ENCODE measurements at places on chromosomes 4 and X. TPM values are rescaled to one million over a fixed set of nuclear protein-coding genes. Genes with fewer than 3 reads are reported as not detected.

DNA sequence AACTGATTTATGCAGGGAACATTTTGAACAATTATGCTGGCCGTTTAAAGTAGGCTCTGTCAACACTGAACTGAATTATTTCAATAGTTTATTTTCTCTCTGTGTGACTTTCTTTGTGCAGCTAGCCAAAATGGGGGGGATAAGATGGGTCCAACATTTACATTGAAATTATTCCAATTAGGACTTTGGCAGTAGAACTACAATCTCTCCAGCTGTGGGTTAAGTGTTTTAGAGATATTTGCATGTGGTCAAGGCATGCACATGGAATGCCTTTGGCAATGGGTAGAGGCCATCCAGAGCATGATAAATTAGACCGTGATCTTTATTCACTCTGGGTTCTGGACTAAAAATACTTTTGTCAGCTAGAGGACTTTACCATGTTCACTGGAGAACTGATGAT lies 107.9 kb upstream of the ELOVL6 start:
- DNase-seq = no peak

DNA sequence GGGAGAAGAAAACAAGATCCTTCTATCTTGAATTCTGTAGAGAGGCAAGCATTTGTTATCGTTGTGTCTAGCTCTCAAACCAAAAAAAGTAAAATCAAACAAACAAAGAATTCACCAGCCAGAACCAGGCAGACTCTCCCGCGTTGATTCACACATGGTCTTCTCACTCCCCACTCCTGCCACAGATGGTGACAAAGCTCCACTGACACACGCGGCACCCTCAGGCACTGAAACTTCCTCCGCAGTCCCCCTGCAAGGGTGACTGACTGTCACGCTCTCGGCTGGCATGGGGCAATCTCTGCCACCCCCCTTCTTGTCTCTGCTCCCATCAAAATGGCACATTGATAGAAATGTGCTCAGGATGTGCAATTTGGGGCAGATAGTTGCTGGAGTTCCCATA lies 304.9 kb downstream of the DHX15 start:
- DNase-seq = peak; percentile 50

- DNase-seq = no peak
Observed at GRCh38 chr4:172654457-172654856, 514.2 kb upstream of the GALNT7 start.

- DNase-seq = no peak
Observed at GRCh38 chr4:39525822-39526690, 1.2 kb downstream of the UGDH start.

DNA sequence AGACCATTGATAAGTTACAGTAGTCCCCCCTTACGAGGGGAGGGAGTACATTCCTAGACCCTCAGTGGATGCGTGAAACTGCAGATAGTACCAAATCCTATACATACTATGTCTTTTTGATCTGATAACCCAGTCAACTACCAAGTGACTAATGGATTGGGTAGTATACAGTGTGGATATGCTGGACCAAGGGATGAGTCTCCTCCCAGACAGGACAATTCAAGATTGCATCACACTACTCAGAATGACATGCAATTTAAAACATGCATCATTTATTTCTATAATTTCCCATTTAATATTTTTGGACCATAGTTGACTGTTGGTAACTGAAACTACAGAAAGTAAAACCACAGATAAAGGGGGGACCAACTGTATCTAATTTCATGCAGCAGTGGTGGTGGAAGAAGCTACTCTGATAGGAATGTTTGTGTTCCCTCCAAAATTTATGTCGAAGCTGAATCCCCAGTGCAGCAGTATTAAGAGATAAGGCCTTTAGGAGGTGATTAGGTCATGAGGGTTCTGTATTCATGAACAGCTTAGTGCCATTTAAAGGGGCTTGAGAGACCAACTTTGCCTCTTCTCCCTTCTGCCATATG lies 11.9 kb downstream of the HADH start:
- no peak for DNase-seq

- DNase-seq = no peak
Observed at GRCh38 chr4:165297626-165298025, 29.8 kb upstream of the MSMO1 start.

DNA sequence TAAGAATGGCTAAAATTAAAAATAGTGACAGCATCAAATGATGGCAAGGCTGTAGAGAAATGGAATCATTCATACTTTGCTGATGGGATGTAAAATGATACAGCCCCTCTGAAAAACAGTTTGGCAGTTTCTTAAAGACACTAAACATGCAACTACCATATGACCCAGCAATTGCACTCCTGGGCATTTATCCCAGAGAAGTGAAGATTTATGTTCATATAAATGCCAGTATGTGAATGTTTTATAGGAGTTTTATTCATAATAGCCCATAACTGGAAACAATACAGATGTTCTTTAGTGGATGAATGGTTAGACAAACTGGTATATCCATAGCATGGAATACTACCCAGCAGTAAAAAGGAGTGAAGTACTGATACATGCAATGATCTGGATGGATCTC lies 43.3 kb downstream of the REPS2 start:
- DNase-seq = no peak

DNA sequence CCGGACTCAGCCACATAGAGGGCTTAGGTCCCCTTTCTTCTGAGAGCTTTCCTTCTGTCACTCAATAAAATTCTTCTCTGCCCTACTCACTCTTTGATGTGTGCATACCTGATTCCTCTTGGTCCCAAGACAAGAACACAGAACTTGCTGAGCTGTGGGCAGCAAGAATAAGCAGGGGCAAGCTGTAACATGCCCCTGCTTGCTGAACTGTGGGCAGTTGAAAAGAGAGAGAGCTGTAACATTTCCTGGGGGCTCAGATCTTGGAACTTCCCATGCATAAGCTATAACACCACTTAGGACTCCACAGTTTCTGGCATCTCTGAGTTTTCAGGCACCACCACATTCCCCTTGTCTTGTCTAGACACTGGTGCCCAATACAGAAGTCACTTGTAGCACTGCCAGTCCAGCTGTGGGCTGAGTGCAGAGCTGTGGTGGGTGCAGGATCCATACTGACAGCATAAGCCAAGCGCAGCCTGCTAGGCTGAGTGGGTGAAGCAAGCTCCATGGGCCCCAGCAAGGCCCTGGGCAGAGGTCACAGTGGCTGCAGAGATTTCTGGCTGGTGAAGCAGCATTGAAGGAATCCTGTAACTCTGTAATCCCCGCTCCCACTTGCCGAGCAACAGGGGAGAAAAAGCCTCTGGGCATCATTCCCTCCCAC lies 241.2 kb downstream of the PCDH10 start:
- no peak for DNase-seq

GRCh38 chrX:70444326-70444945 lies at the start of gene DLG3:
Gene DLG3 (plus strand): TSS chrX:70444835. CDS start chrX:70445202, 367 bp downstream.
- no peak for DNase-seq

DNA sequence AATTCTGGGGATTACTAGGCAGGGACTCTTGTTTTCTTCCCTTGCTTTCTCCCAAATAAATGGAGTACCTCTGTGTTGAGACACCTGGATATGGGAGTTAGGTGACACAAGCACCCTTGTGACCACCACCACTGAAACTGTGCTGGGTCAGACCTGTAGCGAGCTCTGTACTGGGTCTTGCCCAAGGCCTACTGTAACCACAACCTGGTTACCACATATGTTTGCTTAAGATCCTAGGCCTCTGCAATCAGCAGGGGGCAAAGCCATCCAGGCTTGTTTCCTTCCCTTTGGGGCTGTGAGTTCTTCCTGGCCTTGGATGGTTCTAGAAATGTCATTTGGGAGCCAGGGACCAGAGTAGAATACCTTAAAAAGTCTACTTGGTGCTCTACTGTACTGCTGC lies 49.4 kb downstream of the LPAR4 start:
- DNase-seq = no peak

DNA sequence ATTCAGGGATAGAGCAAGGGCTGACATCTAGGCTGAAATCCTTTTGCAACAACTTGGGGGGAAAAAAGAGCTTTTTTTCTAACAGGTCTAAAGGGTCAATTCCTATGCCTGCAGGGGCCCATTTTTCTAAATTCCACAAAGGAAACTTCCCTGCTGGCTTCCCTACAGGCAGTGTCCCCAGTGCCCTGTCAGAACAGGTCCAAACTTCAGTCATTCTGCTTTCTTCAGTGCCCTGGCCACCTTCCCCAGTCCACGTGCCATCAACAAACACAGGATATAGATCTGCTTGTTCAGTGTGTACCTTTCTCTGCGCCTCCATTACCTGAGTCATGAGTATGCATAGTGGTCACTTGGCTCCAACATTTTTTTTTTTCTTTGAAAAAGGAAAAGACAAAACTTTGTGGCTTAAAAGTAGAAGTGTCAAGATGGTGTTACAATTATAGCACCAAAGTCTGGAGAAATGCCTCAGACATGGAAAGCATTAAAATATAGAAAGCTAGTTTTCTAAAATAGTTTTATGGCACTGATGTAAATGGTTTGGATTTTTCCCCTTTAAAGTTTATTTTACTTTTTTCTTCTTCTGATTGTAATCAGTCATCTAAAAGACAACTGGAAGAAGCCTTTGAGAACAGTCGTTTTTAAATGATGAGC lies 84.0 kb upstream of the JADE1 start:
- no peak for DNase-seq

GRCh38 chr4:143819029-143819428 lies 86.3 kb downstream of the GYPE start:
- DNase-seq = no peak

DNA sequence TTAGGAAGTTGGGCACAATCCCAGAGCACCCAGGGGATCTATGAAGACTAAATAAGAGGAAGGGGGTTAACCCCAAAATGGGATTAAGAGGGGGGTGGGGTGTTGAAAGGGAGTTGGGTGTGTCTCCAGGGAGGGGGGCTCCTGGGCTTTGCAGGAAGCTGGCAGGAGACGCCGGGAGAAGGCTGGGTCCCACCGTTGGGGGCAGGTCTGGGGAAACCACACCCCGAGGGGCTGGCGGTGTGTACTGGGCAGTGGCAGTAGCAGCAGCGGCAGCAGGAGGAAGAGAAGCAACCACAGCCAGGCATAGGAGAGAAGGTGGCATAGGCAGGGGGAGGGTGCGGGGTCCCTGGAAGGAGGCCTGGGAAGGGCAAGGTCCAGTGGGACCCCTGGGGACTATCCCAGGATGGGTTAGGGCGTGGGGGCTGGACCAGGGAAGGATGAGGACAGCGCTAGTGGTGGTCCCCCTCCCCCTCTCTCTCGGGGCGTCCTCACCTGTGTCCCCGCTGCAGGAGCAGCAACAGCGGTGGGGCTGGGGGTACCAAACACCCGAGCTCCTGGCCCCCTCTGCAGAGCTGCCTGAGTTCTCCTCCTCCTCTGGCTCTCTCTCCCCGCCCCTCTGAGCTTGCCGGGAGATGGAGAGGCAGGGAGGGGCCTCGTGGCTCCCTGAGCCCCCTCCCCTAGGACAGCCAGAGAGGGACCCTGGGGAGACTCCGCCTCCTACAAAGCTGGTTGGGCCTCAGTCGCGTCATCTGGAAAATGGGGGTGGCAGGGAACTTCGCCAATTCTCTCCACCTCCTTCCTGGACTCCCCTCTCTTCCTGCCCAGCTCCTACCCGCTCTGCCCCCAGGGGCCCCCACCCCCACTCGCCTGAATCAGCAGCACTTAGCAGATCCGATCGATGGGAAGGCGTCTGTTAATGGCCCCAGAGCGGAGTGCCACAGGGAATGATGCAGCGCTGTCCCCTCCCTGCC lies at the start of gene KCND1:
Gene KCND1 (minus strand): TSS at position 596 of the 971 bp plus-strand sequence. CDS start 1,573 bp downstream, outside the sequence.
- DNase-seq = peak; percentile 52

- no peak for DNase-seq
Observed at GRCh38 chr4:114997576-114998247, 115.7 kb downstream of the NDST4 start.

DNA sequence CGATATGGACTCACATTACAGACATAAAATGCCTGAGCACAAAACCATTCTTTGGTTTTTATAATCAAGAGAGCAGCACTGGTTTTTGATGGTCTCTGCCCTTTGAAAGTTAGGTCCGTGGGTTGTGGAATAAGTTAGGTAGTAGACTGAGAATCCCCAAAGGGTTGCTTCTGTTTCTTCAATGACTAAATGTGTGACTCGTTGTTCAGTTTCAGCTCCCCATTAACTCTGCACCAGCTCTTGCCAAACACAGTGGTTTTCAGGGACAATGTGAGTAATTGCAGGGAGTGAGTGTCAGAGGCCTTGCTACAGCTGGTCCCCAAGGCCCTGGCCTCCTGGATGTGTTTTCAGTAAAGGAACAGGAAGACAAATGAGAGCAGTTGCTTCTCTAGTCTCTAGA lies 24.8 kb downstream of the SMIM20 start:
- peak; percentile 80 for DNase-seq

- no peak for DNase-seq
Observed at GRCh38 chrX:113529426-113530013, 688.9 kb upstream of the AMOT start.

- DNase-seq = no peak
Observed at GRCh38 chr4:143642611-143643010, 57.9 kb downstream of the FREM3 start.

- DNase-seq = no peak
Observed at GRCh38 chrX:39367416-39367815, 566.2 kb downstream of the MID1IP1 start.

GRCh38 chrX:118654331-118654730 lies 73.1 kb upstream of the IL13RA1 start:
- DNase-seq = no peak

DNA sequence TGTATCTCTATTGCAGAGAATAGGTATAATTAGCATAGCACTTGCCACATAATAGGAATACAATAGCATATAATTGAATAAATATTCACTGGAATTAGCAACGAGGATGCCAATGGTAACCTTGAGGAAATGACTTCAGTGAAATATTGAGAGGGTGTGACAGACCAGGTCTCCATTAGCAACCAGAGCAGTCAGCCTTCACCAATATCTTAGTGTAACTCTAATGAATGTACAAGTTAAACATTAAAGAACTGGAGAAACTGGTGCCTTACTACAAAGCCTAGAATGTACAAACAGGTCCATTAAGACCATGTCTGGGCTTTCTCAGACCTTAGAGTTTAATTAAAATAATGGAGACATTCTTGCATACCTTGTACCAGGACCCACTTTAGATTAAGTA lies 143.0 kb downstream of the MAGEB17 start:
- no peak for DNase-seq

Gene DUX4
- not detected for total RNA-seq

Gene EXOC1L
- total RNA-seq = not detected

Gene ADD1
- total RNA-seq = 214 TPM

Gene SRPX
- total RNA-seq = 17.2 TPM

Gene IL2RG
- total RNA-seq = 1.2 TPM

Gene HSPA4L
- 1.6 TPM for total RNA-seq

Gene TMEM156
- total RNA-seq = not detected

Gene EGF
- total RNA-seq = 92.4 TPM

Gene NSUN7
- total RNA-seq = not detected

Gene C4orf50
- total RNA-seq = not detected
